ENCODE measurements at places on chromosomes 2 and 18.

GRCh38 chr2:118309946-118310680, 221.8 kb downstream of the INSIG2 start:
- DNase-seq = no peak

GRCh38 chr2:113214141-113214540, 40.4 kb downstream of the PSD4 start:
- no peak for DNase-seq

GRCh38 chr2:56680971-56681631, 497.3 kb downstream of the CCDC85A start:
- DNase-seq = no peak

DNA sequence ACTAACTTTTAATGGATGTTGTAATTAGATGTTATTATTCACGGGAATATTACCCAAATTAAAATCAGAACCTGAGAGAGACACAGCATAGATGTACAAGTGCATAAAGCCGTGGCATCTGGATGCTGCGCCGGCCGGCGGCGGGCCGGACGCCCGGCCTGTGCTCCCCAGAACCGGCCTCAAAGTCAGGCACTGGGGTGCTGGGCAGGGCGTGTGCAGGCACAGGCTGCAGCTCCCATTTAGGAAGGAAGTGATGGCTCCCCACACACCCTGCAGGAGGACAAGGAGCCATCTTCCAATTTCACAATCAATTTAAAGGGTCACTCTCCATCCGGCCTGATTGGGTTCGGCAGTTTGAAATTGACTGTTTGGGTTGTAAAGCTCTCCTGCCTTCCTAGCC, 367.7 kb upstream of the SALL3 start:
- no peak for DNase-seq

DNA sequence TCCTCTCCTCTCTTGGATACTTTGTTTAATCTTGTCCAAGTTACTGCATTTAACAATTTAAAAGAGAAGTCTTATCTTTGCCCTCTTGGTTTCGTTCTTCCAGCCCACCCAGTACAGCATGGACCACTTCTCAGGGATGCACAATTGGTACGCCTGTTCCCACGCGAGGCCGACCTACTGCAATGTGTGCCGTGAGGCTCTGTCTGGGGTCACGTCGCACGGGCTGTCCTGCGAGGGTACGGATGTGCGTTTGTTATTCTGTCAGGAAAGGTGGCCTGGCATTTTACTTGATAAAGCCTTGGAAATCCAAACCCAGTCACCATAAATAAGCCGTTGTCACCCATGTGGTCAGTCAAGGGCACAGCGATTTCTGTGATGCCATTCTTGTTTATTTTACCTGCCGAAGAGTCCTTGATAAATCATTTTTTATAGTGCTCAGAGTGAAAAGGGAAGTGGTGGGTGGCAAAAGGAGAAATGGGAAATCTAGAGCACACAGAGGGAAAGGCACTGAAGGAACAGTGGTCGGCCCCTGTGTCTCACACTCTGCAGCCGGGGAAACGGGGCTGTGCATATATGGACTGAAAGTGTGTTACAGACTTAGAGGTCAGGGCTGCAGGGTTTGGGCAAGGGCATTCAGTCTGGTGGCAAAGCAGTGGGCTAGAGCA, 80.5 kb downstream of the DGKD start:
- DNase-seq = no peak

- no peak for DNase-seq
These were observed 24.3 kb downstream of the CRIM1 start for GRCh38 chr2:36379710-36380448.

DNA sequence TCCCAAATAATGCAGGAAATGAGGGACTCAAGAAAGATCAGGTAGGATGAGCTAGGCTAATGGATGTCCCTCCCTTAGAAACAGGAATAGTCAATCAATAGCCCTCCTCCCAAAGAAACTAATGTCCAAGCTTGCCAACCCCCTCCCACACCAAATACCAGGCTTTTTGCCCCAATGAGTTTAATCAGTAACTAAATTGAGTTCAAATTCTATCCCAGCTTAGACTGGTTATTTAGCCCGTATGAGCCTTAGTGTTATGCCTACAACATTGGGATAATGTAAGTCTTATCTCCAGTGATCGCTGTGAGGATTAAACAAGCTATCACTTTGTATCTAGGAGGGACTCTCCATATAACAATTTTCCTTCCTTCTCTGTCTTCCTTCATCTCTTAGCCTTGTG, 310.7 kb downstream of the DPP10 start:
- no peak for DNase-seq

DNA sequence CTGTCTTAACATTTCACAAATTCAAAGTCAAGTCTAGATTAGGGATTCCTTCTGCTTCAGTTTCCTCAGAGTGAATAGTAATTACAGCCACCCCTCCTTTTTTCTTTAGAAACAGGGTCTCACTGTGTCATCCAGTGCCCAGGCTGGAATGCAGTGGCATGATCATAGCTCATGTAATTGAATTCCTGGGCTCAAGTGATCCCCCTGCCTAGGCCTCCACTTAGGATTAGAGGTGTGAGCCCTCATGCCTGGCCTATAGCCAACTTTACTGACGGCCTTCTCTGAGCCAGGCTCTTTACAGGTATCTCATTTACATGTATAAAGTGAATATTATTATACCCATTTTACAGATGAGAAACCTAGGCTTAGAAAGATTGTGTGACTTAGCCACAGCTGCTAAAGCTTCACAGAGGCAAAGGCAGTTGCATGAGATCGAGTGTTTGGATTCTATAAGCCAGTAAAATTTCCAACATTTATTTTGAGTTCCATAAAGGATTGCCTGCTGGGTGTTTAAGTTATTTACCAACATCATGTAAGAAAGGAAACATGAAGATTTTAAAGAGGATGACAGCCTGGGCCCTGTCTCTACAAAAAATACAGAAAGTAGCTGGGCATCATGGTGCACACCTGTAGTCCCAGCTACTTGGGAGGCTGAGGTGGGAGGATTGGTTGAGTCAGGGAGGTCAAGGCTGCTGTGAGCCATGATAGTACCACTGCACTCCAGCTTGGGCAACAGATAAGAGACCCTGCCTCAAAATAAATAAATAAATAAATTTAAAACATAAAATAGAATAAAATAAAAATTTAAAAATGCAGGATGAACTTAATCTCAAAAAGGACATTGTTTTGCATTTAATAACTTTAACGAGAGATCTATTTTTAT, 1.8 kb downstream of the ENOSF1 start:
- no peak for DNase-seq

DNA sequence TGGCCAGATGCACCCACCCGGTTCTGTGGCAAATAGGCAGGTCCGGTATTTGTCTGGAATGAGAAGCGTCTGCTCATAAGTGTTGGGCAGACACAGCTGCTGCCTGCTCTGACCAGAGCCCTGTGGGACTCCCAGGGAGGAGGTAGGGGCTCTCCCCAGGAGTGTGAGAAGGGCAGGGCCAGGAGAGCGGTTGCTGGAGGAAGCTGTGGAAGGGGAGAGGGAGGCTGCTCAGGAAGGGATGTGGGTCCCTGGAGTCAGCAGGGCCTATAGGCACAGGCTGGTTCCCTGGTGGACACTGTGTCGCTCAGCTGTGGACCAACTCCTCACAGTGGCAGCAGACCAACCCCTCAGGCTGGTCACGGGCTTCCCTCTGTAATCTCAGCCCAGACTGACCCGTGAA, 109.2 kb downstream of the DYSF start:
- DNase-seq = no peak

DNA sequence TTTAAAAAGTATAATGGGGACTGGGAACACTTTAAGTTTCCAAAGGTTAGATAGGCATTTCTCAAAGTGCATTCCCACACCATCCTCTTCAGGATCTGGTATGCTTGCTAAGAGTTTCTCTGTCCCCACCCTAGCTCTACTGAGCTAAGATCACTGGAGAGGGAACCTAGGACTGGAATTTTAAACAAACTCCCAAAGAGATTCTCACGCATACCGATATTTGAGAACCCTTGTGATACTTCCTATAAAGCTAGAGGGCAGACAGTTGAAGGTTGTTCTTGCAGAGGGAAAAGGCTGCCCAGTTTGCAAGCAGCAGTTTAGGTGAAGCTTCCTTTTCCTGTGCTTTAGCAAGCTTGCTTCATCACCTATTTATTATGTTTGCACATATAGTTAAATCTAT, 3.6 kb downstream of the CNRIP1 start:
- peak; percentile 31 for DNase-seq

- DNase-seq = peak; percentile 93
These were observed at the start of gene FAHD2A for GRCh38 chr2:95402370-95403203. Gene FAHD2A (plus strand): TSS chr2:95402708. CDS start chr2:95405559, 2,851 bp downstream.

DNA sequence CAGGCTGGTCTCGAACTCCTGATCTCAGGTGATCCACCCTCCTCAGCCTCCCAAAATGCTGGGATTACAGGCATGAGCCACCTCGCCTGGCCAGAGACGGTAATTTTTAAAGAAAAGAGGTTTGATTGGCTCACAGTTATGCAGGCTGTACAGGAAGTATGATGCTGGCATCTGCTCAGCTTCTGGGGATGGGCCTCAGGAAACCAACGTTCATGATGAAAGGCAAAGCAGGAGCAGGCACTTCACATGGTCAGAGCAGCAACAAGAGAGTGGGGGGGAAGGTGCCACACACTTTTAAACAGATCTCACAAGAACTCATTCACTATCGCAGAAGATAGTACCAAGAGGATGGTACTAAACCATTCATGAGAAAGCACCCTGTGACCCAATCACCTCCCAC, 38.0 kb upstream of the GPD2 start:
- no peak for DNase-seq

GRCh38 chr18:3877678-3878077, 427.7 kb downstream of the TGIF1 start:
- DNase-seq = peak; percentile 68

DNA sequence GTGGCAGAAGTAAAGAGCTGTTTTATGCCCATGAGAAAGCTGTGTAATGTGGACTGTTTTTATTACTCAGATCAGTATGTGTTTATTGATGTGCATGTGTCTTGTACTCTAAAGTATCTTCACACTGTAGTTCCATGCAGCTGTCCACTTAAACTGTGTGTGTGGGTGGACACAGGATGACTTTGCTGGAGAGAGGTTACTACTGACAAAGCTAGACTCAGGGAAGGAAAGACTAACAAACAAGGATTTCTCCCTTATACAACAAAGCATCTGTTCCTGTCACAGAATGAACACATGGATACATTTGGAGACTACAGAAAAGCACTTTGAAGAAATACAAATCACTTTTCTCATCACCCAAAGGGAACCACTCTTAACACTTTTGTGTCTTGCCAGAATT, 10.0 kb downstream of the FHOD3 start:
- DNase-seq = no peak

- peak; percentile 15 for DNase-seq
These were observed 15.4 kb downstream of the PPM1B start for GRCh38 chr2:44184106-44184505.

GRCh38 chr2:236162882-236163470, 5.2 kb downstream of the GBX2 start:
- DNase-seq = no peak

GRCh38 chr2:75600461-75601011, 39.8 kb upstream of the EVA1A start:
- no peak for DNase-seq

- DNase-seq = no peak
These were observed 316.3 kb downstream of the CELF4 start for GRCh38 chr18:37249171-37249886.

DNA sequence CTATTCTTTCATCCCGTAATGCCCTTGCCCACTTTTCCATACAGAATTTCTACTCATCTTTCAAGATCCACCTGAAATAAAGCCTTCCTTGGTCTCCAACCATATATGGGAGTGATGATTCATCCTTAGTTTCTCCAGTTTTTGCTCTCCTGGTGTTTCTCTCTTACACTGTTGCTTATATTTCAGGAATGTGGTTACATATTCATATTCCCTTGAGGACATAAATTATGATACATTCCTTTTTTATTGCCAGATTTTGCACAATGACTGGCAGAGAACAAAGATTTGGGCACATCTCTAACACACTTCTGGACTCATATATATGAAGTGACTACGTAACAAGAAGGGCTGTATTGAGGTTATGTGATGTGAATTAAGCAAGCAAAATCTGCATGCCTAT, 1573.4 kb upstream of the NXPH2 start:
- DNase-seq = no peak

GRCh38 chr2:71611781-71612527, 158.6 kb downstream of the DYSF start:
- no peak for DNase-seq

GRCh38 chr2:169684135-169684565, 10.1 kb downstream of the CFAP210 start:
- DNase-seq = no peak

GRCh38 chr18:24443870-24444269, 16.6 kb upstream of the HRH4 start:
- DNase-seq = peak; percentile 92

DNA sequence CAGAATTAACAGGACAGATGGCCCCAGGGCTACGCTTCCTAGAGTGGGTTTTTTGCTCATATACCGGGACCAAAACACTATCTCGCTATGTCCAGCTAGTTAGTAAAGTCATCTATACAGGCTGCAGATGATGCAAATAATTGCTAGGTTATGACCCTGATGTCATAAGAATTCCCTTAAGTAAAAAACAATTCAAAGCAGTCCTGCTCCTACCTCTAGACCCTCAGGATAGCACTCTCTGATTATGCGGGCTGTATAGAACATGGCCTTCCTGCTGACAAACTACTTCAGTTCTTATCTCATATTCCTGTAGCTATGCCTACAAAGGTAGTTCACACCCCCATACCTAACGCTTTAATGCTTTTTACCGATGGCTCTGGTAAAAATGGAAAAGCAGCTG, 13.2 kb downstream of the DYNAP start:
- DNase-seq = no peak

DNA sequence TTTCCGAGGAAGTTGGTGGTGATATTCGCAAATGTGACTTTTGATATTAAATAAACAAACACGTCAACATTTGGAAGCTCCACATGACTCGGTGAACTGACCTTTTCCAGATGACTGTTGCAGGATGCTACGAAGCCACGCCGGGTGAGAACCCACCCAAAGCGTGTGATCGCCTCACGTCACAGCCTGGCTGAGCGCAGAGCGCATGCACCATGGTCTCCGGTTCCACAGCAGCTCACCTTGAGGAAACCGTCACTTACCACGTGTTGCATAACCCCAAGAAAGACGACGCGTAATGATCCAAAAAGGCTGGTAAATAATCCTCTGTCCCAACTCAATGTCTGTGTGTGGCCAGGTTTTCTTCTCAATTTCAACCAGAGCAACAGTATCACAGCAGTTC, 64.5 kb upstream of the CTDP1 start:
- no peak for DNase-seq

- DNase-seq = no peak
These were observed 6.1 kb upstream of the GPC1 start for GRCh38 chr2:240429341-240429871.

GRCh38 chr18:22934789-22935188, 1.7 kb downstream of the RBBP8 start:
- DNase-seq = no peak

- DNase-seq = no peak
These were observed 163.5 kb upstream of the CXCR4 start for GRCh38 chr2:136281281-136282114.

GRCh38 chr2:97849881-97850528, 136.6 kb downstream of the ZAP70 start:
- DNase-seq = peak; percentile 36

GRCh38 chr2:46984040-46984439, 68.4 kb upstream of the MCFD2 start:
- peak; percentile 55 for DNase-seq
